ENCODE measurements at places on chromosomes 12 and 14.

DNA sequence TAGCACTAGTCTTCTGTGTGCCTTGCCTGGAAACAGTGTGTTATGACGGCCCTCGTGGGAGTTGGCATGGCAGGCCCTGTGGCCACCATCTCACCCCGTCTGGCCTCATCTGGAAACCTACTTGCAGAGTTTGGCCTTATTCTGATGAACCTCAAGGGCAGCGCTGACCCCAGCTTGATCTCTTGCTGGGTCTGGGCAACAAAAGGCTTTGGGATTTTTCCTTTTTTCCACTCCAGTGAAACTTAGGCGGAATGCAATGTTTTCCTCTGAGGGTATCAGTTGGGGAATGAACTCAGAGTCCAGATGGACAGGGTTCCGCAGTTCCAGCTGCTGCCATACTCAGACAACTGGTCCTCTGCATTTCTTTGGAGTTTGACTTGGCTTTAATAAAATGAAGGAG lies 15.9 kb downstream of the CACNA1C start:
- no peak for DNase-seq

DNA sequence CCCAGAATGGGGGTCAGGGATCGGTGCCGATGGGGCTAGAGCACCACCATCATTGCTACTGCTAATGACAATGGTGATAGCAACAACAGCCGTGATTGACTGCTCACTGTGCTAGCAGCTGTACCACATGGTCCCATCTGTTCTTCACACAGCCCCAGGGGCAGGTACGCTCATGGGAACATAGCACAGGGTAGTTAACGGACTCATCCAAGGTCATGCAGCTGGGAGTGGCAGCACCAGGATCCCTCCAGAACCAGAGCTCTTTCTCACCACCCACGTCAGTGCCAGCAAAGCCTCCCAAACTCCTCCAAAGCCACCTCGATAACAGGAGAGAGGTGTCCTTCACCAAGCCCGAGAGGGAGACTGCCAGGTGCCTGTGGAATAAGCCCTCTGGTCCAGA lies 11.2 kb upstream of the DYNC1H1 start:
- no peak for DNase-seq

GRCh38 chr12:62613081-62613480 lies 146.5 kb downstream of the MON2 start:
- no peak for DNase-seq

- DNase-seq, result no peak
These were observed 187.2 kb downstream of the TTC8 start for GRCh38 chr14:89011355-89012281.

DNA sequence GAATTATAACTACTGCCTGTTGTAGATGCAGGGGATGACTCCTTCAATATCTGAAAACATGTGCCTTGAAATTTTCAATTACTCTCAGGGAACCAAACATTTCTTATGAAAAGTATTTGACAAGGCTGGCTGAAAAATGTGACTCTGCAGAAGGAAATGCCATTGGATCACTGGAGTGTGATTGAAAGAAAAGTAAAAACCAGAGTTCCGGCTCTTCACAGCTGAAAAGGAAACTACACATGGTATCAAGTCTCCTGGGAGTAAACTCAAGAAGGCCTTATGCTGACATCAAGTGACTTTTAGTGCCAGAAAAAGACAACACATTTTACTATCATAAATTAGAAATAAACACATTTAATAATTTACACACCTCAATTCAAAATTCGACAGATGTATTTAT lies 693.0 kb downstream of the LRFN5 start:
- no peak for DNase-seq

DNA sequence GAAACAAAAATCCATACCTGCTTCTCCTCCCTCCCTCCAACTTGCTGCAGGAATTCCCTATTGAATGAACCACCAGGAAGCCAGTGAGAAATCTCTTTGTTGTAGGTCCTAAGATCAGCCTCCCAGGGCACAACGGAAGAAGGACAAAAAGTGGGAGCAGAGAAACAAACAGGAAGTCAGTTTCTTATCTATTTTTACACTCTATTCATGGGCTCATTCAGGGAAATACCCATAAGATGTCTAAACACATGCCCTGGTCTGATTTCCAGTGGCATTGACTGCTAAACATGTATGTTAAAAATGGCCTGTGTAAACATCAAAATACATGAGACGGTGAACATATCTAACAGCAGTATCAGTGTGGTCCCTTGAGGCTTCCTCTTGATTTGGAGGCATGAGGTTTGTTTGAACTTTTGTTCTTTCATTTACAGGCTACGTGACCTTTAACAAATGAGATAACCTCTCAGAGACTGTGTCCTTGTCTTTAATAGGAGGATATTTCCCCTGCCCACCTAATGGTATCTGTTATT lies 18.8 kb downstream of the GPR65 start:
- no peak for DNase-seq

DNA sequence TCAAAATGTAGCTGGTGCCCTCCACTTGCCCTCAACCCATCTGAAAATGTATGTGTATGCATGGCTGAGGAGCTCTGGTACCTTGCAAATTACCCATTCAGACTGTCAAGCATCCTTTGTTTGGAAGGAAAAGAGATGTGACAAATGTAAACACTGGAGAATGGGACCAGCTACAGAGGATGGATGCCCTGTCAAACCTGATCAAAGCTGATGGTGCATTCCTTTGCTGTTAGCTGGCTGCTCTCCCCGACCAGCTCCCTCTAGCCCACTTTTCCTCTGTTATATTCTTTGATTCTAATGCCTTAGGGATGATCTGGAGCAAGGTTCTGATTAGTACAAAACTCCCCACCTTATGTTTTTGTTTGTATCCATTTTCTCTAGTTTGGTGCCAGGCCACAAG lies 310.3 kb downstream of the C12orf75 start:
- DNase-seq, result no peak

DNA sequence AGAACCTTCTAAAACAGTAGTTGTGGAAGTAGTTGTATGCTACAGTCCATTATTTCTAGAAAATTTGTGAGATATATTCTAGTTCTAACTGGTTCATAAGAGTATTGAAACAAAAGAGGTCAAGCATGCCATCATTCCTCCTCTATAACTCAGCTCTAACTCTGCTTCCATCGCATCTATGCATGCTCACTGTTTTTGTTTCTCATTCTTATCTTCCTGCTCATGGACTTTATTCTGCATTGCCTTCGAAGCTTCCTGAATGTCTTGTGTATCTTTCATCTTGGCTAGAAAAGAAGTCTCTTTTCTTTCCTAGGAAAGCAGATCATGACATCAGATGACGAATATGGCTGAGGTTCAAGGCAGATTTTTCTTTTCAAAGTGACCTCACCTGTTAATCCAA lies 402 bp downstream of the LMNTD1 start:
- peak; percentile 75 for DNase-seq

- no peak for DNase-seq
These were observed 87.1 kb downstream of the KIF21A start for GRCh38 chr12:39355841-39356240.

GRCh38 chr12:15074351-15074750 lies 101.5 kb downstream of the PDE6H start:
- no peak for DNase-seq

- DNase-seq, result no peak
These were observed 117.2 kb upstream of the BCL2L14 start for GRCh38 chr12:11953523-11953922.

- DNase-seq, result no peak
These were observed 10.3 kb downstream of the PPHLN1 start for GRCh38 chr12:42336286-42336685.

GRCh38 chr12:5988659-5989116 lies 43.6 kb upstream of the ANO2 start:
- DNase-seq, result peak; percentile 92

DNA sequence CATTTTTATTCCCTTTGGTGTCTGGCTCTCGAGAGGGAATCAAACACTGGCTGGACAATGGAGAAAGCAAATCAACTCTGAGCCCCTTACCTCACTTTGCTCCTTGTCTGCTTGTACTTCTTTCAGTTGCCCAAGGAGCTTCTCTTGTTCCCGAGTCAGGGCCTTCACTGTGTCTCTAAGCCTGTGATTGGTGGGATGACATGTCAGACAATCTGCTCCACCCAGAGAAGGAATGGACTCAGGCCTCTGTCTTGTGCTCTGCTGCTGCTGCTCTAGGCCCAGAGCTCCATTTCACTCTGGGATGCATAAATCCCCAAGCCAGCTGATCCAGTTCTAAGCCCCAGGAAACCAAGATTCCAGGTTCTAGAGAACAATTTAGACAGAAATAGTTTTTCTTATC lies 7.6 kb downstream of the CALCOCO1 start:
- no peak for DNase-seq

- peak; percentile 47 for DNase-seq
These were observed 11.4 kb downstream of the CABP1 start for GRCh38 chr12:120651821-120652220.

DNA sequence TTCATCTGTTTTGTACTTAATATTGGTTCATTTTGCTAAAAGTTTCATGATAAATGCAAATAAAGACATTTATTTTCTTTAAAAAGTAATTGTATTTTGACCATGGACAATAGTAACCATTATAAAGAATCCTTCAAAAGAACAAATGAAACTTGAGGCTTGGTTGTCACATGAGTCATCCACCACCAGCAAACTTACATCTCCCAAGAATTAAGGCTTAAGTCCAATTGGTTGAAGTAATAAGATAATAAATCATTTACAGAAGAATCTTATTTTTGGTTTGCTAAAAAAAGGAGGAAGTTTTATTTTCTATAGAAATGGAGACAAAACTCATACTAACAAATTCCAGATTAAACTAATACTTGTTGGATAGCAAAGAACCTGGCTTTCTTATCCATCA lies 84.8 kb upstream of the KITLG start:
- DNase-seq, result peak; percentile 62

DNA sequence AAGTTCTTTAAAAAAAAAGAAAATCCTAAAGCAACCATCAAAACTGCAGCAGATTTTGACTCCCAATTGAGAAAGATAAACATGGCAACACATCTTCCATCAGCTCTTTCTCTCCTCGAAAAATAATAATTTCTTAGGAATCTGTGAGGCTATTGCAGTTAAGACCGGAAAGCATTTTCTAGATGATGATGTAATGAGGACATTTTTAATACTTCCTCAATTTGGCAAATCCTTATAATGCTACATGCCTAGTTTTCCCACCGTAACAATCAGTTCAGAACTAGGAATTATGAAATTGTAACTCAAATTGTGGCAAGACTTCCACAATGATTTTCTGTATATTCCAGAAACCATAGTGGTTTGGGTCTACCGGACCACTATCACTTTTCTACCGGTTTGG lies 180.9 kb upstream of the PDE3A start:
- no peak for DNase-seq

GRCh38 chr14:103576371-103577024 lies 13.7 kb downstream of the COA8 start:
- DNase-seq, result peak; percentile 90

DNA sequence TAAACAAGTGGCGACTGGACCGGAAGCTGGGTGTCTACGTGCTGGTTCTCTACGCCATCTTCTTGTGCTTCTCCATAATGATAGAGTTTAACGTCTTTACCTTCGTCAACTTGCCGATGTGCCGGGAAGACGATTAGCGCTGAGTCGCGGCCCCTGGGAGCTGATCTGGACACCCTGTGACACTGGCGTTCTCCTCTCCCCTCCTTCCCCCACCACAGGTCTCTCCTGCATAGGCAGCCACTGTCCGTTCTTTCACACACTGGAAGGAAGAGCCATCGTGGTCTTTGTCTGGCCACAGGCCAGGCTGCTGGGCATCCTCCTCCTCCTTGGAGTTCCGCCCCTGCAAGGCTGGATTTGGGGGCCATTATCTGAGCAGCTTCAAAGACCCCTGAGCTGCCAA lies 20.1 kb upstream of the RIN3 start:
- DNase-seq, result no peak

DNA sequence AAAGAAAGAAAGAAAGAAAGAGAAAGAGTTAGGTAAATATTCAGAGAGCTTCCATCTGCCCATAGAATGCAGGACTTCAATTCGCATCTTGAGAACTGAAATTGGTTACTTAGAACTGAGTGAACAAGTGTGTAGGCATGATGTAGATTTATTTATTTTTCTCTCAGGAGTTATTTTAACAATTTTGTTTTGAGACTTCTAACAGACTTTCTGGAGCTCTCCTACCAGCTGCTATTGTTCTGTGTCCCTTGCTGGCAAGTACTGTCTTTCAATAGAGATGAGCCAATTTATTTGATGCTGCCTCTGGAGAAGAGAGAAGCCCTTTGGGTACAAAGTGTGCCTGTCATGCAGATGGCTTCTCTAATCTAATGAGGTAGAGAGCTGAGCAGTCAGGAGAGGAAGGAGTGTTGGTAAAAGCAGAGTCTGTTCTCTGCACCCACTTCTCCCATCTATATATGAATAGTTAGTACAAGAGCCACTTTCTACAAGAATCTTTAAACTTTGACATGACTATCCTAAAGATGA lies 67.0 kb downstream of the SYT1 start:
- DNase-seq, result no peak

DNA sequence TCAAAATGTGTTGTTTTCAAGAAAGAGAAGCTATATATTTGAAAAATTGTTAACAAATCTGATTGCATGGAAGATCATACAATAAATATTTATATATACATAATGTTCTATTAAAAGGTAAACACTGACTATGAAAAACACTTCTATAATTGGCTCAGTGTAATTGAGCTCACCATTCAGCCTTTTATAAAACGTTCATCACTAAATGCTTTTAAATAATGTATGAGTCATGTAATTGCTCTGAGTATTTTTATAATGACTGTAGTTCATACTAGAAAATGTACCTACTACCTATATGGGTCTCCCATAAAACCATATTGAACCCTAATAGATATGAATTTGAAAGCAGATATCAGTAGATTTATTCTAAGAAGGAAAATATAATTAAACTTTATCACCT lies 240.4 kb upstream of the MGAT4C start:
- no peak for DNase-seq

DNA sequence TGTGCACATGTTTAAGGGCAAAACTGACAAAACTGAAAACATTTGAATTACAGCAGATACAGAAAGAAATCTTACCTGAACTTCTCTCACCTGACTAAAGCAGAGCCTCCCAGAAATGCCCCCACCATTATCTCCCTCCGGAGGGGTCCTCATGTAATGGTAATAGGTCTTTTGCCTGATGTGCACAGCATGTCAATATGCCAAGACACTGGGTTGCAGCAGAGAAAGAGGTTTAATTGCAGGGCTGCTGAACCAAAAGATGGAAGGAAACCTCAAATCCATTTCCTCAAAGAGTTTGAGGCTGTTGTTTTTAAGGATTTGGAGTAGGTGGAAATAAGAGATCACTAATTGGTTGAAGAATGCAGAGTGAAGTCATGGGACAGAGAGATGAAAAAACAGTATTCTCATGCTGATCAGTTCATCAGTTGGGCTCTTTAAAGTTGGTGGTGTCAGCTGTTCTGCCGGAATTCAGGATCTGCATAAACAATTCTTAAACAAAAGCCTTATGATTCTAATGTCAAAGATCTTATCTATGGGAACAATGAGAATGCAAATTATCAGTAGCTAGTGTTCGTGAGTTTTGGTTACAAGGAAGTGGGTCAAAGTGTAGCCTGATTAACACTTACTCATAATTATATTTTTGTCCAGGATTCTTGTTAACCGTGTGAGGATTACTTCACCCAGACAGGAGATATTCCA lies 18.2 kb downstream of the ANG start:
- DNase-seq, result no peak

DNA sequence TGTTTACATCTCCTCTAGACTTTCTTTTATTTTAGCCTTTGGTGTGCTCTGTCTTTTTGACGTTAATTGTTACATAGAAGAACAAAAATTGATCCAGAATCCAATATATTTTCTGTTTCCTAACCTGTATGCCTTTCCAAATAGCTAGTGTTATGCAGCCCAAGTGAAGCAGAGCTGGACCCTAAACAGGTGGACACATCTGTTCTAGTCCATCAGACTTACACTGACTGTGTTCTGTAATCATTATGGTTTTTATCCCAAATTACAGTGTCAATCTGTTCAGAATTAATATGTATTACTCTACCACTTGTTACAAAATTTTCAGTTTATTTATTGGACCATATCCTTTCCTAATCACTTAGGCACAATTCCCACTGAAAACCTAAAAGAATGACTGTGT lies 176.8 kb upstream of the FOXG1 start:
- DNase-seq, result no peak
